MV-4-11 (cell line): ENCODE measurements at places on chromosomes 7 and 10.
A peak's percentile ranks its signal among the peaks of the same experiment; 100 is the strongest.

DNA sequence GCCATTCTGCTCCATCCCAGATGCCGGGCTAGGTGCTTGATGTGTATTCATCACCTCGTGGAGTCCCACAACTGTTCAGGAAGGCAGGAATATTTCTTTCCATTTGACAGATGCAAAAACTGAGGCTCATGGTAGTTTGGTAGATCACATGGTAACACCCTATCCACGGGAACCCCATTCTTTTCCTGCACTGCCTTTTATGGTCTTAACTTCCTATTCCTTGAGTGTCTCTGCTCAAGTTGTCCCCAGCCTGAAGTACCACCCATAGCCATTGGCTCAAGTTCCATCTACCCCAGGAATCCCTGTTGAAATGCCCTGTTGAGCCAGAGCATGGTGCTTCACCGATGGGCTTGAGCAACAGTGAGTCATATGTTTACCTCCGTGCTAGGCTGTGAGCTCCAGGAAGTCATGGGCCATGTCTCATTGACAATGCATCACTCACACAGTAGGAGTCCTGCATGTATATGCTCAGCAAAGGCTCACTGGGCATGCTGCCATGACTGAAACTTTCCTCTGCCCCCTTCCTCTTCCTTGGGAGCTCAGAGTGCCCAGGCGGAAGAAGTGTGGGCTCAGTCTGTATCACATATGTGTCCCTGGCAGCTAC is 71.7 kb upstream of the ADAM12 start:
- DNase-seq, result no peak

DNA sequence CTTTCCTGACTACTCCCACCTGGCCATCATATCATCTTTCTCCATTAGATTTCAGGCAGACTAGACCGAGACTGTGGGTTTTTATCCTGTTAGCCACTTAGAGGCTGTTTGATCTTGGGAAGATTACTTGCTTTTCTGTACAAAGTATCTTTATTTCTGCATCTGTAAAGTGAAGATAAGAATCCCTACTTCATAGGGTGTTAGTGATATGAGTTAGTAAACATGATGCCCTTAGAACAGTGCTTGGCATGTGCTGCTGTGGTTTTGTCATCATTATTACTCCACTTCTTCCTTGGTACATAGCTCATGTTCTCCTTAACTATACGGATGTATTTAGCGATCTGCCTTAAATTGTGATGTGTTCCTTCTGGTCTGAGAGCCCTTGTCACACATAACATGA is 165.2 kb downstream of the AUTS2 start:
- DNase-seq, result peak; percentile 8

DNA sequence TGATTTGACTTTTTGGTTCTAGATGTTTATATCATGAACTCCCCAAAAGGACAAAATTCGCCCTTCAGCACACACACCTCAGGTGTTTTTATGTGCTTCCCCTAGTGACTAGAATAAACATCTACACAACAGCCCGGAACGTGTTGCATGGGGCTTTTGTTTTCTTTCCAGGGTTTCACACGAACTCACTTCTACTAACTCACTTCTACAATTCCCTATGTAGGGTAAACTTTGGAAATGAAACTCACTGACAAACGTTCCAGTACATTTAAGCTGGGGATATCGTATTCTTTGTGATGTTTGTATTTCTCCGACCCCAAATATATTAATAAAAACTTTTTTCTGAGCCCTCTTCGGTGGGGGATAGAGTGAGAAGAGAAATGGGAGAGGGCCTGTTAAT is 1.4 kb downstream of the TRA2A start:
- peak; percentile 14 for DNase-seq

DNA sequence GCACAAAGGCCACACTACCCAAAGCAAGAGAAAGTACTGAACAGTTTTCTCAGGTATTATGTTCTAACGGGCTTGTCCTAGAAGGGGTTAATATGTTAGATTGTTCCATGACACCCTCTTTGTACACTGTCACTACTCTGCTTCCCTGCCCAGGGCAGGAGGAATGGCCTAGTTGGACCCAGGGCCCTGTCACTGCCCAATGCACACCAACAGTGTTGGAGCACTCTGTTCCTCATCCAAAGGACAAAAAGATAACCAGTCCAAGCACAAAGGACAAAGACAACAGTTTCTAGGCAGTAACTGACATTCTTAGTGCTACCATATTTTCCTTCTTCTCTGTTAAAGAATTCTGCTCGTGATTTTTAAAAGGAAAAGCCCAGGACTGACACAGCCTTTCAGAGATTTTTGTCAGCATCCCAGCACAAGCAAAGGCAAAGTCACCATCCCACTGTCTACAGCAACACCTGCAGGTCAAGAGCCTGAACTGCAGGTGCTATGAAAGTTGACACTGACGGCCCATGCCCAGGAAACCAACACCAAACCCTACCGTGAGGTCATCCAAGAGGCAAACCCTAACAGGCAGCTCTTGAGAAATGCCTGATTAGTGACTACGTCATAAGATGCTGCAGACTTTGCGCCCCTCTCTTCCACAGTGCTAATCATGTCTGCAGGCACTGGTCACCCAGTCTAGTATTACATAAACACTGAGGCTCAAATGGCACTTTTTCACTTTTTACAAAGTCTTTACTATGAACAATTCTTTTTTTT is 13.2 kb downstream of the NUDCD3 start:
- peak; percentile 89 for DNase-seq

- DNase-seq, result no peak
These were observed 94.0 kb upstream of the RAB18 start for GRCh38 chr10:27410153-27410552.

- DNase-seq, result peak; percentile 97
These were observed 65.1 kb upstream of the MPP7 start for GRCh38 chr10:28367929-28368484.

DNA sequence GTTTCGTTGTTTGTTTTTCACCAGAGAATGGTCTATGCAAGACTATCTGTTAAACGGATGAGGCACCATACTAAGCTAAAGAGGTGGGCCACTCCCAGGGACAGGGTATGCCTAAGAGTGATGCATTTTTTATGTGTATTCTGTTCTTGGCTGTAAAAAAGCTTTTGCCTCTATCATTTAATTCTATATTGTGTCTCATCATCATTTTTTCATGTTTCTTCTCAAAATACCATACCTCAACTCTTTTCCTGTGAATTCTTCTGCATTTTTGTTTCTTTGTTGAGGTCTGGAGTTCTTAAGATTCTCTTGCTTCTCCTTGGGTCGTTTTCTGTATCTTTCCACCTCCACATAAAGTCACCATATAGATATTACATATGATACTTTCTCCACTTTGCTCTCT is 357.4 kb downstream of the GPR158 start:
- no peak for DNase-seq

DNA sequence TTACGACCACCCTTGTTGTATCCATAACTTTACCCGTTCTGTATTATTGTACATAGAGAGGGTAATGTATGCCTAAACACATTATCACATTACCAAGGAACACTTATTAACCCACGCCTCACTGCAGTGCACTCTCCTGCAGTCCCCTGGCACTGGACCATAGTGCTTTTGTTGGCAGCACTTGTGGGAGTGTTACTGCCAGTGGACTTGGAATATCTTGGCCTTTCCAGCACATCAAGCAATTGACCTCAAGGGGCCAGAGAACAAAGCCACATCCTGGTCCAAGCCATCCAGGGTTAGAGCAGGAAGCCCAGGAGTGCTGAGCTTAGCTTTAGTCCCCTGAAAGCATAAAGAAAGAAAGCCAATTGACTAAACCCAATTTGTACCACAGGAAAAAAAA is 304.2 kb downstream of the PCDH15 start:
- no peak for DNase-seq

DNA sequence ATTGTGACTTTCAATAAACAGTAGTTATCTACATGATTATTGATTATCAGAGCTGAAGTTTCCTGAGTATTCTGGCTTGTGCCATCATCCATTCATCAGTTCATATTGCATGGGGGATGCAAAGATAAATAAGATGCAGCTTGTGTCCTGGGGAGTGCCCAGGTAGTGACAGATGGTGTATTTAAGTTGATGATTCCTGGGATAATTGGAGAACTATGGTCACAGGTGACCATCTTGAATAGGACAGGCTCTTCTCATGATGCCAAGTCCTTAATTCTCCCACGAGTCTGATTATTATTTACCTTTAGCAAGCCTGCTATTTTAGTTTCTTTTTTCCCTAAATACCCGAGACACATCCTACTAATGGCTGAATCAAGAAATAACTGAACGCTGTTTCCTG is 64.9 kb downstream of the PLPP4 start:
- DNase-seq, result no peak

GRCh38 chr7:129771201-129771927 is 159.8 kb downstream of the NRF1 start:
- peak; percentile 82 for DNase-seq

DNA sequence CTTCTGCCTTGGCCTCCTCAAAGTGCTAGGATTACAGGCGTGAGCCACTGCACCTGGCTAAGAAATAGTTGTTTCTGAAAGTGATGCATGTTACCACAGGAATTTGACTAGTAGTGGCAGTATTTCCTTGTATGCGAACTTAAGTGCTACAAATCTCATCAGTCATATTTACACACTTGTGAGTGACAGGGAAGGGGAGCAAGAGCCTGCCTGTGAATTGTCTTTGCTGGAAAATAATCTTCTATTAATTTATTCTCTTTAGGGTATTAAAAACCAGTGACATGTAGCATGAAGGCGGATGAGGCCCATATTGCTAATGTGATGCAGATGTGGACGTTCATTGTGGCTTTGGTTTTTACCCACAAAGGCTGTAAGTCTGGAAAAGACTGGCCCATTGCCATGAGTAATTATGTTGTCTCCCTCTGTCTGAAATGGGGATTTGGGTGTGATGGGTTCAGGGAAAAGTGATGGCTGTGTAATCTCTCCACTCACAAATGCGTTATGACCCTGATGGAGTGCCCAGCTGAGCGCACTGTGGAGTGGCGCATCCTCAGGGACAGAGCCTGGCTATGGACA is 97.6 kb downstream of the CCNY start:
- peak; percentile 58 for DNase-seq

DNA sequence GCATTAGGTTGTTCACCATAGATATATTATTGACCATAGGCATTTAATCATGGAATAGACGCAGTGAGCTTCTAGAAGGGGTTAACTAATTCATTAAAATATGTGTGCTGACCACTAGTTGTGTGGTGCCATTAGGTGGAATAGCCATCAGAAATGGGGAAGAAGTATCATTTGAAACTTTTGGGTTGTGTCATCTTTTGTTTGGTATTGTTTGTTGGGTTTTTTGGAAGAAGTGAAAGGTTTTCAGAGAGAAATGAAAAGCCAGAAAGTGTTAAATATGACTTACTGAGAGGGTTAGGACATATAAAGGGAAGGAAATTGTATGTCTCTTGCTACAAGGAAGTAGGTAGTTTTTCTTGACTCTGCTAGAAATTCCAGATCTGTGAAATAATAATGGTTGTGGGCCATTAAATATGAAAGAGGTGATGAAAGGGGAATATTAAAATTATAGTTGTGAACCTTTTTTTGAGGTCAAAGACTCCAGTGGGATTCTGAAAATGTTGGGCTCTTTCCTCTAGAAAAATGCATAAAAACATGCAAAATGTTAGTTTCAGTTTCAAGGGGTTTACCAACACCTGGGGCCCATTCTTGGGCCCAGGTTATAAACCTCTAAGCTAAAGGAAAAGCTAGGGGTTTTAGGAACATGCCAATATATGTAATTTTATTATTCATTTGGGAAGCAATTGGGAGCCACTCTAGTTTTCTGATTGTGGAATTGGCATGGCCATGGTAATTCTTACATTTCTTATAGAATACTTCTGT is 348.5 kb downstream of the BBS9 start:
- no peak for DNase-seq

GRCh38 chr7:127732306-127732705 is 80.3 kb downstream of the SND1 start:
- DNase-seq, result no peak

- no peak for DNase-seq
These were observed 1.3 kb upstream of the SORCS3 start for GRCh38 chr10:104639590-104640338.

DNA sequence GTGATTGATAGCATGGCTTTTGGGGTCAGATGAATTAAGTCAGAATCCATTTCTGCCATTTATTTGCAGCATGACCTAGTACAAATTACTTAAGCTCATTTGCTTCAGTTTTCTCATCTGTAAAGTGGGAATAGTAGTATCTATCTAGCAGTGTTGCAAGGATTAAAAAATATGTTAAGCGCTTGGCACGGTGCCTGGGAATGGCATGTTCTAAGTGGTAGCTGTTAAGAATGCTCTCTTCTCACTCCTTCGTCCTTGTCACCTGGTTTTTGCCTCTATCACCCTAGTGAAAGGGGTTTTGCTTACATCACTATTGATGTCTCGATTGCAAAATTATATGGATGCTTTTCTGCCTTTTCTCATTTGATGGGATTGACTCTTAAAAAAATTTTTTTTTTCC is 7.4 kb downstream of the TMEM248 start:
- no peak for DNase-seq

- no peak for DNase-seq
These were observed 95.8 kb downstream of the CFAP58 start for GRCh38 chr10:104449391-104449790.

GRCh38 chr7:5678295-5679047 is 103.0 kb downstream of the RNF216 start:
- DNase-seq, result no peak

DNA sequence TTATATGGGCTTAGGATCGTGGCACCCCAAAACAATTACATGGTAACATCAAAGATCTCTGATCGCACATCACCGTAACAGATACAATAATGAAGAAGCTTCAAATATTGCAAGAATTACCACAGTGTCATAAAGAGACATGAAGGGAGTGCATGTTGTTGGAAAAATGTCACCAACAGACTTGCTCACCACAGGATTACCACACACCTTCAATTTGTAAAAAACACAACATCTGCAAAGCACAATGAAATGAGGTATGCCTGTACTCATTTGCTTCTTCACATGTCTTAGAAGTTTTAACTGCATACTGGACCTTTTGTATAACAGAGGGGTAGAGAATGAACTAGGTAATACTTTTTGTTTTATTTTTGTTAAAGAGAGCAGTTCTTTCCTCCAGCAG is 96.6 kb downstream of the TPST1 start:
- DNase-seq, result peak; percentile 57

DNA sequence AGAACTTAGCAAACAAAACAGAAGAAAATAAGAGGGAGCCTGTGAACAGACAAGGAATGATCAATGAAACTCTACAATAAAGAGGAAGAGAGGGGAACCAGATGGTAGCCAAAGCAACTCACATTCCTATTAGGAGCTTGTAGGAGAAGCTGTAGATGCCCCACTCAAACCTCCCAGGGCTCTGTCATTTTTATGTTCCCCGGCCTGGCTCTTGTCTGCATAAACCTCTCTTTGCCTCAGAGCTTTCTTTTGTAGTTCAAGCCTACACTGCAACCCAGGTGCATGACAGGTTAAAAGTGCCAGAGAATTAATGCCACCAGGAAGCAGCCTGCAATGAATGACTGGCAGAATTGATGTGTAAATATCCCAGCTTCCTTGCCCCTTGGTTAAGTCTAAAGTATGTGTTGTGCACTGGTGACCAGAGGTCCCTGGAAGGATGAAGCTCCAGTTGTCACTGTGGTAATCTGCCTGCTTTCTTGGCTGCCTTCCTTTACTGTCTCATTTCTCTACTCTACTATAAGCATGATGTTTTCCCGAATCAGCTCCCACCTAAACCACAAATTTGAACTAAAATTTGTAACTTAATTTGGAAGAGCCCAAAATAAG is 40.4 kb downstream of the HDAC9 start:
- no peak for DNase-seq
